ENCODE measurements at places on chromosomes 2 and 18.

GRCh38 chr2:11236335-11236734, 81.1 kb downstream of the SLC66A3 start:
- DNase-seq = no peak

DNA sequence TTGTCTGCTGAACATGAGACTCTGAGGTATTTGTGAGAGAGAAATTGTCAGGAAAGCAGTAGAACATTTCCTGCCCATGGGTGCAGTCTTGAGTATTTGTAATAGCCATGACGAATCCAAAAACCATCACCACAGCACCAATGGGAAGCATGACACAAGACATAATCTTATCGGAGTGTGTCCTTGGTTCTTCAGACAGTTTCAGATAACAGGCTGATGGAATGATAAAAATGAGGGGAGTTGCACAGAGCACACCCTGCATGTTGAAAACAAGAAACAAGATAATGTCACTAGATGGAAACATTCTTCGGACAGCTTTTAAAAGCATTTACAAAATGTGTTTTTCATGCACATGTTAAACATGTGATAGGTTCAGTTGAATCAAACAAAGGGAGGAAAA, 56.9 kb downstream of the SLC38A11 start:
- no peak for DNase-seq

DNA sequence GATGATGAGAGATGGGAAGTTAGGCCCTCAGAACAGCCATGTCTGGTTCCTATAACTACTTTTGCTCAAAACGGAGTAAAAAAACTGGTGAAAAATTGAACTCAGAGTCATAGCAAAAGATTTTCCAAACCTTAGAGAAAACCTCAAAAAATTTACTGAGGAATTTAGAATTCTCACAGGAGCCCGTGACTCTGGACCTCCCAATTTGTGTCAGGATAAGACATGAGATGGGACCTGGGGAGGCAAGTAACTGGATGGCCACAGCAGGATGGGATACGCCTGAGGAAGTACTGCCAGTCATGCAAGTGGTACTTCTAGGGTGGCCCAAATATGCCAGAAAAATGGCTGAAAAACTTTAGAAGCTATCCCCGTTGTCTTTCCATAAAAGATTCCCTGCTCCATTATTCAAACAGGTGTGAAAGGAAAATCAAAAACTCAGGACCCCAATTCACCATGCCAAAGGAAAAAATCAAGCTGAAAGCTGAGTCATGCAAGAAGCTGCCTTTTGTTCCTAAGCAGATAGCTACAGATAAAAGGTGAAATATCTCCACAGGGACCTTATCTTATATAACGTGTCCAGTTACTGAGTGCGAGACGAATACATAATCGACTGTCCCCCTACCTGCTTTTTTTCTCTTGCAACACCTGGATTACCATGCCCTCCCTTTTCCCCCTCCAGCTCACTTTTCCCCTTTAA, 34.1 kb upstream of the LIPG start:
- DNase-seq = no peak

GRCh38 chr2:43872151-43872550, 33.4 kb downstream of the ABCG8 start:
- DNase-seq = no peak

DNA sequence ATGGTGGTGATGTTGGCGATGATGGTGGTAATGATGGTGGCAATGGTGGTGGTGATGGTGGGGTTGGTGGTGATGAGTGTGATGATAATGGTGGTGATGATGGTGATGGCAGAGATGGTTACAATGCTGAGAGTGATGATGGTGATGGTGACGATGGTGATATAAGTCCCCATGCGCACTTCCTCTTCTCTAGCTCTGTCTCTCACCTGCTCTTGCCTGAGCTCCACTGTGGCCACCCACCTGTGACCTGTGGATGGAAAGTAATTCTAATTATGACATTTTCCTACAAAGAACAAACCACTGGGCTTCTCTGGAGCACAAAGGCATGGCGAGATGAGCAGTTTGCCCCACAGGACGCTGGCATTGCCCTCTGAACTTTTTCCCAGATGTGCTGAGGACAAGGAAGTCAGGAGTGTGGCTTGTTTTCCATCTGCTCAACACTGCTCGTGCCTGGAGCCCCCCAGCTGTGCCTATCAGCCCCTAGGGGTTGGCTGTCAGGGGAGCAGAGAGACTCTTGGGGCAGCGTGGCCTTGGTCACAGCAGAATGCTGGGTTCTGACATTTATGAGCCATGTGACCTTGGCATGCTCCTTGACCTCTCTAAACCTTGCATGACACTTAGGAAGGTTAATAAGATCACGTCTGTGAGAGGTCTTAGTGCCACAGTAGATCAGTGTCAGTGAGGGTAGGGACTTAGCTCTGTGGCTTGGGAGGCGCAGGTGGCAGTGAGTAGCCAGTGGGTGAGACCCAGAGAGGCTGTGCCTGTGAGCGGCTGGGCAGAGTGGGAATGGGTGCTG, 68.4 kb downstream of the RRM2 start:
- DNase-seq = no peak

DNA sequence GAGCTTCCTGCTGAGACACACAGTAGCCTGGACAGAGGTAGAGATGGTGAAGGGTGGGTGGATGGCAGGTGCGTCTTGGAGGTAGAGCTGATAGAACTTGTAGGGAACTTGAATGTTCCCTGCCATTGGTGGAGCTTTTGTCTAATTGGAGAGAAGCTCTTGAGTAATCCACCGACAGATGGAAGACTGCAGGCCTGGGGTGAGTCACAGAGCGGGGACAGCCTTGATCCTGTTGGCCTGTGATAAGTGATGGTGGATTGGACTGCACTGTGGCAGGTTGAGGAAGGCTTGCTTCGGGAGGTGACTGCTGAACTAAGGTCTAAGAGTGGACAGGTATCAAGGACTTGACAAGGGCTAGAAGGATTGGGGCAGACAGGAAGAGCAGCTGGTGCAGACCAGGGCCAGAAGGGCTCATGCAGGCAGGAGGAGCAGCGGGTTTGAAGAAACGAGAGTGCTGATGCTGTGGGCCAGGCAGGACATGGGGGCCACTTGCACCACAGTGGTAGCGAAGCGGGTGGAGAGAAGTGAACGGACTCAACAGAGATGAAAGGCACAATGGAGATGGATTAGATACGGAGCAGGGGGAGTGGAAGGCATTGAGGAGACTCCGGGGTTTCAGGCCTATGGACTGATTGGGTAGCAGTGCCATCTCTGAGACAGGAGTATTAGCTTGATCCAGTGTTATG, 16.3 kb downstream of the CABLES1 start:
- no peak for DNase-seq

- DNase-seq = no peak
These were observed 330.0 kb downstream of the CELF4 start for GRCh38 chr18:37235583-37235982.
